Cortex of kidney (tissue), 1 donor: ENCODE measurements at places on chromosomes 2 and 18.

GRCh38 chr2:98446850-98447249, 2.2 kb downstream of the INPP4A start:
- no peak for DNase-seq

- no peak for DNase-seq
Measured at GRCh38 chr2:159266554-159266953, 19.9 kb downstream of the WDSUB1 start.

GRCh38 chr2:185522472-185522871, 216.1 kb upstream of the FSIP2 start:
- no peak for DNase-seq

- no peak for DNase-seq
Measured at GRCh38 chr2:117707874-117708273, 106.6 kb upstream of the DDX18 start.

DNA sequence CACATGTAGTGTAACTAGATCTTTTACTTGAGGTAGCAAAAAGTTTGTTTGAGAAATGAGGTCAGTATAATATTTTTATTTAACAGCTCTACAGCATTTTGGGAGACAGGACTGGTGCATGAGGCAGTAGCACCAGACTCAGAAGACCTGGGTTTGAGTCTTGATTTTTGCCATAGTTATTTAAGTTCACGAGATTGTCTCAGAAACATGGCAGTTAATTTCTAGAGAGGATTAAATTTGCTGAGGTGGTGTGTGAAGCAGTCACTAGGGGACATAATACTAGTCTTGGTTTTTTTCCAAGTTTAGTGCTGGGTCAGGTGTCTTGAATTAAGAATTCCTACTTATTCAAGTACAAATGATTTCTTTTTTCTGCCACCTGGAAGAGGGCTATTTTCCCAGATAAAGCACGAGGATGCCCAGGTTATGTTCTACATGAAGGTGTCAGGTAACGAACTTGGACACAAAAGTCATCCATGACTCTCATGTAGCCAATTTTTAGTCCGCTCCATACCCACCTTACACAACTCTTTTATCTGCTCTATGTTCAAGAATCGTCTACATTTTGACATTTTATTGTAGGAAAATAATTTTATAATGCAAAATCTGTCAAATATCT, 1.4 kb downstream of the MARCHF7 start:
- DNase-seq: no peak
